Activated CD4-positive, CD25-positive, alpha-beta regulatory T cell treated with anti-CD3 and anti-CD28 coated beads, Interleukin-2, amount 50 U/mL, for 72 hours (primary cell): ENCODE measurements at places on chromosomes 3 and 15.
A peak's percentile ranks its signal among the peaks of the same experiment; 100 is the strongest.

DNA sequence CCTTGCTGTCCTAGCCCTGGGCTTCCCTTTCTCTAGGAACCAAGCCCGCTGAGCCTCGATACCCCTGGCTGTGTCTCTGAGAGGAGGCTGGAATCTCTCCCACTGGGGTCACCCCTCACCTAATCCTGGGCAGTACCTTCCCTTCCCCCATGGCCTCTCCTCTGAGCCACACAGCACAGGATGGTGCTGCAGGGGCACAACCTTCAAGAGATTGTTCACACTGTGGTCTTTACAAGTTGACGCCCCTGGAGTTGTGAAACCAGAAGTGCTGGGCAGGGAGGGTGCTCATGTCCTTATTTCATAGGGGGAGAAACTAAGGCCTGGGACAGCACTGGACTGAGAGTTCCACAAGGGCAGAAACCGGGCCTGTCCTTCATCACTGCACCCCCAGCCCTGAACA is 70.9 kb upstream of the TMEM115 start:
- no peak for DNase-seq

GRCh38 chr3:172236771-172237742 is 197.7 kb downstream of the FNDC3B start:
- DNase-seq: no peak

GRCh38 chr3:5021116-5022092 is 42.2 kb downstream of the BHLHE40 start:
- DNase-seq: no peak

- DNase-seq: no peak
These were observed 66.9 kb upstream of the PRR20G start for GRCh38 chr3:127354761-127355160.

DNA sequence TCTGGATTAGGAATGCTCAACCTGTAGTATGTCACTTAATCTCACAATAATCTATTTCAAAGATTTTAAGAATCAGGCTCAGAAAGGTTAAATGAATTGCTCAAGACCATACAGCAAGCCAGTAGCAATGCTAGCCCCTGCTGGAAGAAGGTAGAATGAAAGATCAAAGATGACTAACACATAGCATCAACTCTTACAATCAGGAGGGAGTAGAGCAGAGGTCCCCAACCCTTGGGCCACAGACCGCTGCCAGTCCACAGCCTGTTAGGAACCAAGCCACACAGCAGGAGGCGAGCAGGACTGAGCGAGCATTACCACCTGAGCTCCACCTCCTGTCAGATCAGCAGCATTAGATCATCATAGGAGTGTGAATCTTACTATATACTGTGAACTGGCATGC is 15.5 kb upstream of the GATM start:
- no peak for DNase-seq

DNA sequence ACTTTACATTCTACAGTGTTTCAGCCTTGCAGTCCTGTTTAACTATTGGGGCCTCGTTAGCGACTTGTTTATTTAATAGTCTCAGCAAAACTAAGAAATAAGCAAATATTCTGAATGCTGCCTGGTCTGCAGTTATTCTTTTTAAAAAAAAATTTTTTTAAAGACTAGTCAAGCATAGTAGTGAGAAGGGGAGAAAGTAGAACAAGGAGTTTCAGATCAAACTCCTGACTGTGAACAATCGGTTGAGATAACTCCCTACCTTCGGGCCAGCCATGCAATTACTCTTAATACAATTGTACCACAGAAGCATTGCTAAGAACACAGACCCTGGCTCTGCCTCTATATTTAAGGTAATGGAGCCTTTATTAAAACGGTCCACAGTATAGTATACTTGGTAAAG is 5.8 kb upstream of the DUT start:
- DNase-seq: no peak

- no peak for DNase-seq
These were observed 642.0 kb upstream of the NAALADL2 start for GRCh38 chr3:174216946-174217718.

DNA sequence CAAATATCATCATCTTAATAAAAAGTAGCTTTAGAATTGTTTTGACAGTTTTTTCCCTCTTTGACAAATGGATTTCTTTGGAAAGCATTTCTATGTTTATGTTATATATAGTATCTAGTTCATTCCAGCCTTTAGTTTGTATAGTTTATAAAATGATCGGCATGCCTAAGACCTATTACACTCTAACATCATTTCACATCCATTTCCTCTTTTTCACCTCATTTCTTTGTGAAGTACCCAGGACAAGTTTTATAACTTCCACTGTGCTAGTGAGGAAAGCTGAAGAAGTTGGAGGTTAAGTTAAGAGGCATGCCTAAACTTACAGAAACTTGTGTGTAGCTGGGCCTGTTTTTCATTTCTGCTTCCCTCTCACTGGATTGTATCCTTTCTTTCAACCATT is 178.4 kb downstream of the TP63 start:
- no peak for DNase-seq

DNA sequence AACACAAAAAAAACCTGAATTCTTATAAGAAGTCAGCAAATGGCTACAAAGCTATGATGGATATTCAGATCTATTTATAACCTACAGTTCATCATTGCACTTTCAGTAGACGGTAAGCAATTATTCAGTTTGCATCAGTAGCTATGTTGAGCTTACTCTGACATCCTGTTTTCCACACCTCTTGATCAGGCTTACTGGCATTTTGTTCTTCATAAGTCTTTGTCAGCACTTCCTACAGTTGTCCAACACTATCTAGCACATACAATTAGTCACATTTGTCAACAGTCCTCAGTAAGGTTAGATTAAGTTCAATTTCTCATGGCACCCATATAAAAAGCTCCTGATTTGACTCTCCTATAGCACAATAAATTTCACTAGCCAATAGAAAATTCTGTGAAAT is 71.2 kb upstream of the ST3GAL6 start:
- DNase-seq: no peak

GRCh38 chr15:75663931-75664421 is 16.3 kb downstream of the SNX33 start:
- DNase-seq: no peak

DNA sequence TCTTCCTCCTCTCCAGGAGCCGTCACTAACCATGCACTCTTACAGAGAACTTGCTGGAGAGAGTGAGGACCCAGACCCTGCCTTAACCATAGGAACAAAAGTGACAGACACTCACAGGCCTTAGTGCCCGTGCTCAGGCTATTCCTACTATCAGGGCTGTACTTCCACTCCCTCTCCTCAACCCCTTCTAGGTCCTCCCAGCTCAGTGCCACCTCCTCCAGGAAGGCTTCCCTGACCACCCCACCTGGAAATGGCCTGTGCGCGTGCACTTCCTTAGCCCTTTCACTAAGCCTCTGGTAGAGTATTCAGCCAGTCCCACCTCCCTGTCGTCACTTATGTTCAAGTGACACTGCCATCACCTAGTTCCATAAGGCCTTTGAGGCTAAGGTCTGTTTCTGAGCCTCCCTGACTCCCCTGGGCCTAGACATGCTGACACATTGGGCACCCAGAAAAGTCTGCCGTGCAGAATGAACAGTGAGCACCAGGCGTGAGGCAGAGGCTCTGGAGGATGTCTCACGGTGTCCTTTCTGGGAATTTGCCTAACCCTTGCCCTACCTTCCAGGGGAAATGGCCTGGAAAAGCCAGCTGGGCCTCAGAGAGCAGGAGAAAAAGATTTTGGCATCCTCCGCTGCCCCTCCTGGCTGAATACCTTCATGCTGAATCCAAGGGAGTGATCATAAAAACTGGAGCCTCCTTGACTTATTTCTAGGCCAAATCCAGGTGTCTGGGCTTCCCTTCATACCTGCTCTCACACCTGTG is 108.6 kb upstream of the SMAD3 start:
- DNase-seq: no peak

DNA sequence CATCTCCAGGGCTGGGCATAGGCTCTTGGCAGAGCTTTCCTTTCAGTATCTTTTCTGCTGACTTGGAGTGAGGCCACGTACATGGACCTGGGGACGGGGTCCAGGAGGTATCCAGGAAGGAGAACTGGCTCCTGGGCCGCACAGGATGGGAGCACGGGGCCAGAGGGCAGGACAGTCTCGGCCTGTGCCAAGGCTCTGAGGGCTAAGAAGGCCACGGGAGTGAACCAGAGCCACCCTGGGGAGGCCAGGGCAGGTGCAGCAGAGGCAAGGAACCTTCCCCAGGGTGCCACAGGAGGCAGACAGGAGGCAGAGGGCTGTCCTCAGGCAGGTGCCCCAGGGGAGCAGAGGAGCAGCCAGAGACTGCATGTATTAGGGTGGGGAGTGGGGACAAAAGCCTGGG is 50.3 kb downstream of the PLXNA1 start:
- no peak for DNase-seq

GRCh38 chr3:50657816-50658215 is 16.9 kb upstream of the DOCK3 start:
- DNase-seq: no peak

DNA sequence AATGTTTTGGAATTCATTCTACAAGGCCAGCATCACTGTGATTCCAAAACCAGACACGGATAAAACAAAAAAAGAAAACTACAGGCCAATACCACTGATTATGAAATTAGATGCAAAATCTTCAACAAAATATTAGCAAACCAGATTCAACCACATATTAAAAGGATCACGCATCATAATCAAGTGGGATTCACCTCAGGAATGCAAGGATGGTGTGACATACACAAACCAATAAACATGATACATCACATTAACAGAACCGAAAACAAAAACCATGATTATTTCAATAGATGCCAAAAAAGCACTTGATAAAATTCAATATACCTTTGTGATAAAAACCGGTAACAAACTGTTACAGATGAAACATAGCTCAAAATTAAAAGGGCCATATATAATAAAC is 48.9 kb downstream of the DLG1 start:
- DNase-seq: no peak

DNA sequence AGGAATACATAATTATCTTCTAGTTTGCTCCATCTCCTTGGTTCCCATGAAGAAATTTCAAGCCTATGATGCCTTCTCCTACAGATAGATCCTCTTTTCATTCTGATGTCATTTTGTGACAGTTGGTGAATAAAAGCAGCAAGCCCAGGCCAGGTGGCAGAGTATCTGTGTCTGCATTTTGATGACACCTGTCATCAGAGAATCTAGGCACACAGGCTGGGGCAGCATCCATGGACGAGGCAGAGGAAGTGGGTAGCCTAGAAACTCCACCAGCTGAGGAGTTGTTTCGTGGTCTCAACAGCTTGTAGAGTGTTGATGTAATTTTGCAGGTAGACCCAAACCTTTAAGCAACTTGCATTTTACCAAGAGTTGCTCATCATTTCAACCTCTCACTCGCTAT is 269.8 kb downstream of the FEZF2 start:
- no peak for DNase-seq

- no peak for DNase-seq
These were observed 81.4 kb downstream of the SETD2 start for GRCh38 chr3:47082519-47082918.

DNA sequence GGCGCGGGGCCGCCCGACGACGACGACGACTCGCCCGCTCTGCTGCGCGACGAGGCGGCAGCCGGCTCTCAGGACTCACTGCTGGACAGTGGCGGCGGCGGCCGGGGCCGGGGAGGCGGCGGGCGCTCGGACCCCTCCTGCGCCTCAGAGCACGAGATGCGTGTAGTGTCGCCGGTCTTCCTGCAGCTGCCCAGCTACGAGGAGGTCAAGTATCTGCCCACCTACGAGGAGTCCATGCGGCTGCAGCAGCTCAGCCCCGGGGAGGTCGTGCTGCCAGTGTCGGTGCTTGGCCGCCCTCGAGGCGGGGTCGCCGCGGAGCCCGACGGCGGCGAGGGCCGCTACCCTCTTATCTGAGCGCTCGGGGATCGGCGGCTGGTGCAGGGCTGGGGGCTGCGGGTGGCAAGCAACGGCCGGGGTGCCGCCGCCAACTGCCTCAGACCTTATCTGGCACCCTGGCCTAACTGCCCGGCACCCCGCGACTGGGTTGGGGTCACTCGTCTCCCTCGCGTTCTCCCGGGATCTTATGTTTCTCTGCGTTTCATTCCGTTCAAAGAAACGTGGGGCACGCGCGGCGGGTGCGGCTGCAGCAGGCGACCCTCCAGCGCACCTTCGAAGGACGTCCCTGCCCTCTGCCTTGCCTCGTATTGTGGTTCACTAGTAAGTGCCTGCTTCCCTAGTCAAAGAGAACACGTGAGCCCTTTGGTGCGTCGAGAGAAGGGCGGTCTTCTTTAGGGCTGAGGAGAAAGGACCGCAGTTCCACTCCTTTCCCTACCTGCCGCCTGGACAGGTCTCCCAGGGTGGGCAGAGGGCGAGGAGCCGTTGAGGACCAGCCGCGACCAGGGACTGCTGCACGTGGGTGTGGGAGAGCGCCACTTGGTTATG is 1.0 kb downstream of the C3orf80 start:
- peak; percentile 31 for DNase-seq
